ENCODE measurements at places on chromosomes 5 and 9.

DNA sequence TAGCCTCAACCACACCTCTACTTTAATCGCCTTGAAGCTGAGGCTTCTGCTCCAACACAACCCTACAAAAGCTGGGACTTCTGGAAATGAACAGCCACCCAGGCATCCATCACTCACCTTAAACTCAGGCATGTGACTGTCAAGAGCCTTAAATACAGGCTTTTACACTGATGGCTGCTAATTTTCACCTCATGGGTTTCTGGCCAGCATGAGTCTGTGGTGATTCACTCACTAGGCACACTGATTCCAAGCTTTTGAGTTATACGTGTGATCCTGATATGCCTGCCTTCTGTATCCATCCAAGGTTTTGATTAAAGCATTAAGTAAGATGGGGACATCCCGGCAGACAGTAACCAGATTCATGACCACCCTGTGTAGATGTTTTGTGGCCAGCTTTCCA lies 8.9 kb downstream of the NSUN2 start:
- no peak for DNase-seq

DNA sequence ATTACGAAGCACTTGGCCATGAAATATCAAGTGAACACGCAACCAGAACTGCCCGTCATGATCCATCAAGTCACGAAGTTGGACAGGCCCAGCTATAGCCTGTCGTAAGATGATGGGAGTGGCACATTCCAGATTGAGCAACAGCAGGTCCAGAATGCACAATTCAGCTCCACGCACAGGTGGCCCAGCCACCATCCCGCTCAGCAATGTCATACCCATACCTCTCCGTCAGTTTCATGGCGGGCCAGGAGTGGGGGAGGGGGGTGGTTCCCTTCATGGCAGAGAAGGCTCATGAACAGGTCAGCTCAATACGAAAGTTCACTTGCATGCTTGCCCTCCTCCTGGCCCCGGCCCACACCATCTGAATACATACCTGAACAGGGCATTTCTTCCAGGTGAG lies 34.9 kb downstream of the SMIM23 start:
- DNase-seq, result no peak

DNA sequence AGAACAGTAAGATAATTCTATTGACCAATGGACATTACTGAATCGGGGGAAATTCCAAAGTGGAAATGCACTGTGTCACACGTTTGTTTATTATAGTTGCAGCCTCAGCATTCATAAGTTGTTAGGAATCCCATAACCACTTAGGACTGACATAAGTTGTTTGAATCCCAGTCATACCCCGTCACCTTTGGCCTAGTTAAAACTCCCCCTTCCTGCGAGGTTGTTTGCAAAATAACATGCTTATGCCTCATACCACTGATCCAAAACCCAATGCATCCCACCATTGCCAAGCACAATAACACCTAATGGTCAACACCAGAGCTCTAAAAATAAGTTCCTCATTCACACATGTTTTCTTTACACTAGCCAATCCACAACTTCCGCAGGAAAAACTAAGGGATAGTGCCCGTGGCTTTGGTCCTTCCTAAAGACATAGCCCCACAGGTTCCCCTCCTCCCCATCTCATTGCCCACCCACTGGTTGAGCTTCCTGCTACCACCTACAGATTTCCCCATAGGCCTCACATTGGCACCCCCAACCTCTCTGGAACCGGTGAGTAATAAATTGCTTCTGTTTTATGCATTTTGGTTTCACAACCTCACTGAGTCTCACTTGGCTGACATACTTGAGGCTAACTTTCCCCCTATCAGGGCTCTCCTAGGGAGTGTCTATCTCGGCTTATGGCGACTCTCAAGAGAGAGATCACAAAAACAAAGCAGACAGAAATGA lies 42.3 kb upstream of the MUSK start:
- DNase-seq, result no peak

GRCh38 chr5:64625678-64626077 lies 64.6 kb upstream of the SHISAL2B start:
- no peak for DNase-seq

- no peak for DNase-seq
These were observed 1.4 kb downstream of the SNX18 start for GRCh38 chr5:54518818-54519508.

GRCh38 chr9:126862104-126862761 lies 1.8 kb downstream of the ZBTB34 start:
- no peak for DNase-seq

DNA sequence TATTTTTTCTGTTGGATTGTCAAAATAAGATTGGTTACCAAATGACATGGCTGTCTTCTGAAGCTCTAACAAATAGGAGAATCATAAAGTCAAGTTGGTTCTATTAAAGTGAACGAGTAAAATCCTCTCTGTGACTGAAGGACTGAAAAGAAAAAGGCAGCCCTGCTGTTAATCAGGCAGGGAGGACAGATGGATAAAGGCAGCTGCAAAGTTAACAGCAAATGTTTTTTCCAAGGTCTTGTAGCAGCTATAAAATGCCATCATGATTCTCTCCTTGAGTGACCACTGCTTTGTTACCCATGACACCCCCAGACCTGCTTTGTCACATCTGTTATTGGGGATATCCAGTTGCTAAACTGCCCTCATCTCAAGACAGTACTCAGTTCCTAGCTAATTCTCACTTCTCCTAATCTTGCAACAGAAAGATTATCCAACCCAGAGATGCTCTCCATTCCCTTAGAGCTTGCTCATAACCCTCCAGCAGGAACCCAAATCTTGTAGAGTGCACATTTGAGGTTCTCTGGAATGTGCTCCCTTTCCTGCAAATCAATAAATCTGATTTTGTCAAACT lies 89.7 kb upstream of the PARP8 start:
- DNase-seq, result no peak

- DNase-seq, result no peak
These were observed 61.6 kb downstream of the NSG2 start for GRCh38 chr5:174106997-174107655.

GRCh38 chr9:124006448-124007361 lies 4.9 kb upstream of the LHX2 start:
- DNase-seq, result no peak

GRCh38 chr5:76930083-76930482 lies 22.8 kb upstream of the CRHBP start:
- no peak for DNase-seq

DNA sequence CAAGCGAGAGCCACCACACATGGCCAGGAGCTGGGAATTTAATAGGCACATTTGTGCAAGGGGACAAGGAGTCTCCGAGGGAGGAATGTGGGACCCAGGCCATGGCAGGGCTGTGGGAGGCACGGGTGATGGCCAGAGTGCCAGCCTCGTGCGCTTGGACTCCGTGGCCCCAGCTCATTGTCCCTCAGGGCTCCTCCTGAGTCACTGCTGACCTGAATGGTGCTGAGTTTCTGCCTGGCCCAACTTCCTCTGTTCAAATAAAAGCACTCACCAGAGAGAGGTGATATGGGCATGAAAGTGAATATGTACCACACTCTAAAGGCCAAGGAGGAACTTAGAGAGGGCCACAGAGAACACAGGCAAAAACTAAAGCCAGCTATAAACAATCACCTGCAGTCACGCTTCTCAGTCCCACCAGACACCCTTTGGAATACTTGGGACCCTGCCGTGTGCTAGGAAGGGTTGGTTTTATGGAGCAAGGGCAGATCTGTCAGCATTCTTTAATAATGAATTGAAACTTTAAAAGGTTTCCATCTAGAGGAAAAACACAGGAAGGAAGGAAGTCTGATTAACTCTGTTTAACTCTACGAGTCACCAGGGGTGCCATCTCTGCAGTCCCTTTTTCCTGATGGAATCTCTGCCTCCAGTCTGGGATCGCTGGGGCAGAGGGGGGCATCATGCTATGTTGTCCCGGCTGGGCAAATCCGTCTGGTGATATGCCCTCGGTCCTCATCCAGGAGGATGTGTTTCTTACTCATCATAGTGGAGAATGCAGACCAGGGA lies 25.1 kb upstream of the UBE2QL1 start:
- DNase-seq, result no peak

- DNase-seq, result no peak
These were observed 1.9 kb downstream of the RASEF start for GRCh38 chr9:83061036-83061435.

- no peak for DNase-seq
These were observed 62.8 kb downstream of the CDC14B start for GRCh38 chr9:96556701-96557461.

GRCh38 chr9:133826289-133827085 lies 88.3 kb upstream of the SARDH start:
- DNase-seq, result no peak

- DNase-seq, result no peak
These were observed 226.7 kb downstream of the AGTPBP1 start for GRCh38 chr9:85515021-85515420.

GRCh38 chr5:132017316-132017715 lies 5.9 kb upstream of the ACSL6 start:
- DNase-seq, result no peak

Measured in GM12892 (cell line).